Activated CD4-positive, alpha-beta T cell treated with anti-CD3 and anti-CD28 coated beads, Interleukin-2, amount 50 U/mL, for 24 hours (primary cell): ENCODE measurements at places on chromosomes 13 and 19.

DNA sequence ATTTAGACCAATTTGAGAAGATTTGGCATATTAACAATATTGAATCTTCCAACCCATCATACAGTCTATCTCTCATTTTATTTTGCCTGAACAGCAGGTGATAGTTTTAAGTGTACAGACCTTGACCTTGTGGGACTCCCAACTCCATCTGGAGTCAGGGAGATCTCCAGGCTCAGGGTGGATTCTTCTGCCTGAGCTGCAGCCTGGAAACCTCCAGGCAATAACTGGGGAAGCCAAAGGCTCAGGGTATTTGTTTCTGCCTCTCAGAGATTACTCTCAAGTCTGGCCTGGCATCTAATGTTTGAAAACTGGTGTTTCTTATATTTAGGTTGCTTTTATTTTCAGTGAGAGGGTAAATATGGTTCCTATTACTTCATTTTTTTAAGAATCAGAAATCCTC lies 102.1 kb upstream of the C1QTNF9B start:
- DNase-seq = no peak

- DNase-seq = no peak
Measured at GRCh38 chr13:50887151-50887550, 22.4 kb upstream of the RNASEH2B start.

GRCh38 chr13:52924289-52925148 lies 76.1 kb upstream of the PCDH8 start:
- DNase-seq = no peak

DNA sequence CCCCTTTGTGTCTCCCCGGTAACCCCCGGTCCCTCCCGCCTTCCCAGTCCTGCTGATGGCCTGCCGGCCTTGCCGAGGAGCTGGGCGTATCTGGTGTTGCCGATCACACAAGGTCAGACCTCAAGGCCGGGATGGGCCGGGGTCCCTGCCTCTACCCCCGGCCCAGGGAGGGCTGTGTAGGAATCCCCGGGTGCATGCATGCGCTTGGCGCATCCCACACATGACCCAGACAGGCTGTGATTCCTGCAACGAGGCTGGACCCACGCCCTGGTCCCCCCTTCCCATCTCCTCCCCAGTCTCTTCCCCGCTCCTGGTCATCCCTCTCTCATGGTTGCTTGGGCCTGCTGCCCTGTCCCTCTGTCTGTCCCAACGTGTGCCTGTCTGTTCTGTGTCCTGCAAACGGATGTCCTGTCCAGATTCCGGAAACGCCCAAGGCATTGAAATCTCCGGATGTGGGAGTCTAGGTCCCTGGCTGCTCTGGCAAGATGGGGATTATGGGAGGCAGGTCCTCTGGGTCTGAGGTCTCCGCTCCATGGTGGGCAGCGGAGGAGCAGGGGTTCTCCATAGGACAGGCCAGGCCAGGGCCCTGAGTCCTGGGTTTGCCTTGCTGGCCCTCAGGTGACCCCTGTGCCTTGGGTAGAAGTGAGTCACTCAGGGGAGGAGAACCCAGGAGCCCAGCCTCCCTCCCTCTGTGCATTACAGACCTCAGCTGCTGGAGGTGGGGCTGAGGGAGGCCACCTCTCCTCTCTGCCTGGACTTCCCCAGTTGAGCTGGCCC lies 1.6 kb downstream of the PKN1 start:
- DNase-seq = no peak

- DNase-seq = no peak
Measured at GRCh38 chr13:29654843-29655547, 59.5 kb upstream of the SLC7A1 start.

- no peak for DNase-seq
Measured at GRCh38 chr13:80555796-80556678, 215.1 kb upstream of the SPRY2 start.

DNA sequence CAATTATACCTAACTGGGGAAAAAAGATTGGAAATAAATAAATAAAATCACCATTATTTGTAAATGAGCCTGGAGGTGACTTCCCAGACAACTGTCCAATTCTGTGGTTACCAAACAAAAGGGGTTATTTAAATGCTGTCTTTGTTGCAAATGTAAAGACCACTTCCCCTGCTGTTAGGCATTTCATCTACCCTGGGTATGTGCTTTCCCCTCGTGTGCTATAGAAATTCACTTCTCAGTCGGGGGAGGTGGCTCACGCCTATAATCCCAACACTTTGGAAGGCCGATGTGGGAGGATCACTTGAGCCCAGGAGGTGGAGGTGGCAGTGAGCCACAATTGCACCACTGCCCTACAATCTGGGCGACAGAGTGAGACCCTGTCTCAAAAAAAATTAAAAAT lies 101.9 kb upstream of the AKAP11 start:
- no peak for DNase-seq

GRCh38 chr13:112545856-112546255 lies 42.1 kb downstream of the TUBGCP3 start:
- no peak for DNase-seq

- no peak for DNase-seq
Measured at GRCh38 chr13:33352041-33352440, 66.5 kb upstream of the STARD13 start.

DNA sequence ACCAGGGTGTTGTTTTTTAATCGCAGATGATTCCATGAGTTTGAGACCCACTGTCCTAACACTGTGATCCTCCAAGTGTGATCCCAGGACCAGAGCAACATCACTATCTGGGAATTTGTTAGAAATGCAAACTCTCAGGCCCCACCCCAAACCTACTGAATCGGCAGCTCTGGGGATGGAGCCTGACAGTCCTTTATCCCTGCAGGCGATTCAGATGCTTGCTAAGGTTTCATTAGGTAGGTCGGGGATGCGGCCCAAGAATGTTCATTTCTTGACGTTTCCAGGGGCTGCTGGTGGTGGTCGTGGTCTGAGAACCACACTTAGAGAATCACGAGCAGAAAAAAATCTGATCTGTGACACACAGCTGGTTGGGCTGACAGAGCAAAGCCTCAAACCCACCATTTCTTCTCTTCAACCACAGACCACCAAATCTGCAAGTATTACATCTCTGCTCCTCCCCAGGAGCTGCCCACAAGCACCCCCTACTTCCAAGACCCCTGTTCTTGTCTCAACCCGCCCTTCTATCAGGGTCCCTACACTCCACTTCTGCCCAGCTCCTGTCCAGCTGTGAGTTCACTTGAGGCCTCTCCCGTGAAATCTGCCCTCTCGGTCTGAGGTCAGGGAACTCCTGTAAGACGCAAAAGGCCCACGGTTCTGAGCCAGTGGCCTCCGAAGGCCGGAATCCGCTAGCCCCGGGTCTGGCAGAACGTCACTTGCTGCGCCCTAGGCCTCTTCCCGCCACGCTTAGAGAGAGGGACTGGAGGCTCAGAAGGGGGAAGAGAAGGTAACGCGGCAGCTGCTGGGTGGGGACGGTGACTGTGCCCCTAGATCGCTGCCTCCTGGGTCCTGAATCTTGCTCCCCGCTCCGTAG lies 1.1 kb upstream of the FARP1 start:
- no peak for DNase-seq

GRCh38 chr13:24680258-24680920 lies at the start of gene ATP12A:
Gene ATP12A, plus strand, starts transcription at chr13:24680408. Its CDS starts 336 bp downstream, at chr13:24680744.
- no peak for DNase-seq

DNA sequence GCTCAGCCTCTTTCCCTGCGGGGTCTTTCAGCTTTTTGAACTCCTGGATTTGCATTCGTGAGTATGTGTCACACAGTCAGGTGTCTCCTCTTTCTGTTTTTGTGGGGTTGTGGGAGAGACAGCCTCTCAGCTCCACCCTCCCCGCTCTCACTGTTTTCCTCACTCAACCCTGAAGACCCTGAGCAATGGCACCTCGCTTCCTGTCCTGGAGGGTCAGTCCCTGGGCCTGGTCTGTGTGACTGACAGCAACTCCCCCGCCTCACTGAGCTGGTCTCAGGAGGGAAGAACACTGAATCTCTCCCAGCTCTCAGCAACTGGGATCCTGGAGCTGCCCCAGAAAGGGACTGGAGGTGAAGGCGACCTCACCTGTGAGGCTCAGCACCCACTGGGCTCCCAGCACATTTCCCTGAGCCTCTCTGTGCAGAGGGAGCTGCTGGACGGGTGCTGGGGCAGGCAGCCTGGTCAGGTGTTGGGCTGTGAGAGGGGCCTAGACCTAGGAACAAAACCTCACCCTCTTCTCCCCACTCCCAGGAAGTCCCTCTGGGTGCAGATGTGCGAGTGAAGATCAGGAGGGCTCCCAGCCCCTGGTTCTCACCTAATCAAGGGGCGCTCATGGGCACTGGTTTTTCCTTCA lies 4.2 kb upstream of the SIGLEC7 start:
- no peak for DNase-seq

DNA sequence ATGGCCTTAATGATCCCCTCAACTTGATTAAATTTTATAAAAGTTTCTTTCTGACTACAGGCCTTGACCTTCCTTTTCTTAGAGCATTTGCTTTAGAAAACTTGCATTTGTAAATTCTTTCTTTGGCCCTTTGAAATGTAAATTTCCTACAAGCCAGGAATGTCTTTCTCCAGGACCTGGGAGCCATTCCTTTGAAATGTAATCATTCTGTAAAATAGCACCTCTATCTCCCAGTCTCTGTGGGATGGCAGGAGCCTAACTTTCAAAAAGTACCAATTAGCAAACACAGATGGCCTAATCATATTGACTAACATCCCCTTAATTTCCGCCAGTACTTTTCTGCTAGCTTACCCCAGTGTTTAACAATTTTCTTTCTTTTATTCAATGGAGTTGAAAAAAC lies 1394.2 kb upstream of the ATXN8OS start:
- no peak for DNase-seq

DNA sequence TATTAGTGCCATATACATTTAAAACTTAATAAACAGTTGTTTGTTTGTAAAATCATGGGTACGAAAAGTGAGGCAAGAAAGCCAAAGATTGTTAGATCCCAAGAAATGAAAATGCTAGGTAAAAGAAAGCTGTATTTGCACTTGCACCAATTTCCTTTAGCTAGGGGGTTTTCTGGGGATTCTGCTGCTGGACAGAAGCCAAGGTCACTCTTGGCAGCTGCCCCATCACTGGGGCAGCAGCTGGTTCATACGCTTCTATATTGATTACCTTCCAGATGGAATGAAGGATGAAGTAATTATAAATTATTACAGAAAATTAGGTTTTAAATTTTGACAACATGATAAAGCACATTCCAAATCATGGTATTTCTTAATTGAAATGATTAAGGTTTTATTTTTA lies 127.4 kb downstream of the SLITRK5 start:
- DNase-seq = no peak

GRCh38 chr13:47289567-47289966 lies 392.7 kb upstream of the HTR2A start:
- no peak for DNase-seq

GRCh38 chr13:57270493-57270892 lies 103.5 kb downstream of the PRR20E start:
- no peak for DNase-seq

DNA sequence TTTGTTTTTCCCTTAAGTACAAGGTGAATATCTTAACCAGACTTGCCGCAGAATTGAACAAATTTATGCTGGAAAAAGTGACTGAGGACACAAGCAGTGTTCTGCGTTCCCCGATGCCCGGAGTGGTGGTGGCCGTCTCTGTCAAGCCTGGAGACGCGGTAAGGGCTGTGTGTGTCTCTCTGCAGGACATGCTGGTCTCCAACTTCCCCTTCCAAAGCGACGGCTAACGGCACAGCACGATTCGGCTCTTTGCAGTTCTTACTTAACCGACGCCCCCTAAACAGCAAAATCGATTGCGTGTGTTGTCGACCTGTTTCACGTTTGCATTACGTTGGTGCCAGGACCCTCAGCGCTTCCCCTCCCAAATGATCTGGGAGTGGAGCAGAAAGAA lies 73.2 kb downstream of the GGACT start:
- no peak for DNase-seq

DNA sequence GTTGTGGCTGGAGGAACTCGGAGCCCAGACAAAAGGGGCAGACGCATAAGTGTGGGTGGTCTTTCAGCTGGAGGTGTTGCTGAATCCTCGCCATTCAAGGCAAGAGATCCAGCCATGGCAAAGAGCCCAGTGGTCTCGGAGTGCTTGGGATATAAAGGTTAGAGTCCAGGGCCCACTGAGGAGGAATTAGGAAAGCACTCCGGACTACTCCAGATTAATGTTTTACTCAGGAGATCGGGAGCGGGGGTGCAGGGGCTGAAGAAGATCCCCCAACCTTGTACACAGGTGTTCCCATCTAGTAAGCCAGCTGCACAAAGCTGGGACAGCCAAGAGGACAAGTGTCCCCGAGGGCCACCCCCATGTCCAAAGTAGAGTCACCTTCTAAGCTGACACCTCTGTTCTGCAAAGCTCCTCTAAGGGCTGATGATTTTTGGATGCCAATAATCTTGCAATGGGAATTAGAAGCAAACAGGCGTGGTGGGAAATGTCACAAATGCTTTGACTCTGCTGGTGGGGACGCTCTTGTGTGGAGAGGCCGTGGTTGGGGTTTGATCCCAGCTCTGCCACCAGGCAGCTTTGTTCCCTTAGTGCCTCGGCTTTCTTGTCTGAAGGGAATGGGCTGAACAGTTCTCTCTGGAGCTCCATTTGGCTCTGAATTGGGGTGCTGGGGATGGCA lies 194.3 kb upstream of the SOX1 start:
- DNase-seq = no peak

GRCh38 chr19:17602872-17603510 lies 47.5 kb downstream of the COLGALT1 start:
- DNase-seq = no peak

- DNase-seq = no peak
Measured at GRCh38 chr13:23741879-23742510, 147.2 kb downstream of the MIPEP start.

GRCh38 chr13:85362980-85363379 lies 436.2 kb downstream of the SLITRK6 start:
- DNase-seq = no peak

- no peak for DNase-seq
Measured at GRCh38 chr19:29678484-29679106, 13.3 kb downstream of the PLEKHF1 start.

- no peak for DNase-seq
Measured at GRCh38 chr13:50085063-50085462, 69.8 kb downstream of the KCNRG start.

- DNase-seq = no peak
Measured at GRCh38 chr19:13120031-13120430, 2.0 kb downstream of the NACC1 start.

GRCh38 chr13:69028936-69029335 lies 1078.7 kb upstream of the ATXN8OS start:
- no peak for DNase-seq

DNA sequence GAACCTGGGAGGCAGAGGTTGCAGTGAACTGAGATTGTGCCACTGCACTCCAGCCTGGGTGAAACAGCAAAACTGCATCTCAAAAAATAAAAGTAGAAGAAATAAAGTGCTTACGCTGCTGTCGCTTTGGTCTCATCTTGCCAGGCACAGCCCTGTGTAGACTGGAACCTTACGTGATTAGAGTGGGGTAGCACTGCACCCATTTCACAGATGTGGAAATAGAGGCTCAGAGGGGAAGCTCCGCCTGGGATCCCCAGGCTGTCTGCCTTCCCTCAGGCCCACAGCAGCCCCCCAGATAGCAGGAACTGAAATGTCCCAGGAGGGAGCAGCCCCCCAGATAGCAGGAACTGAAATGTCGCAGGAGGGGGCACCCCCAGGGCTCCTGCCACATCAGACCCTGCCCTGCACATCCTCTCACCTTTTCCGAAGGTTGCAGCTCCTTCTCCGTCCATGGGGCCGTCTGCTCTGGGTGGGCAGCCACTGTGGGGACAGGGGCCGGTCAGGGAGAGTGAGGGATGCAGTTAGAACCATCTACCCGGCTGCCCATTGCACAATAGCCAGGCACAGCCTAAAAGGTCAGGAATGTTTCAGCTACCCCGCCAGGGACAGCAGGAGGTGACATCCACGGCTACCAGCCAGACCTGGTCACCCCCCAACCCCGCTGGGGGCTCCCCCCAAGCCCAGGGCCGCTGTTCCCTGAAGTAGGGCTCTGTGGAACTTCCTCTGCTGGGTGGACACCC lies 1.9 kb downstream of the PLIN4 start:
- no peak for DNase-seq
